Skin of body (tissue), 3 donors: ENCODE measurements at places on chromosomes 6 and 20. TPM values are rescaled to one million over a fixed set of nuclear protein-coding genes. Genes with fewer than 3 reads are reported as not detected.
A peak's percentile ranks its signal among the peaks of the same experiment; 100 is the strongest.

DNA sequence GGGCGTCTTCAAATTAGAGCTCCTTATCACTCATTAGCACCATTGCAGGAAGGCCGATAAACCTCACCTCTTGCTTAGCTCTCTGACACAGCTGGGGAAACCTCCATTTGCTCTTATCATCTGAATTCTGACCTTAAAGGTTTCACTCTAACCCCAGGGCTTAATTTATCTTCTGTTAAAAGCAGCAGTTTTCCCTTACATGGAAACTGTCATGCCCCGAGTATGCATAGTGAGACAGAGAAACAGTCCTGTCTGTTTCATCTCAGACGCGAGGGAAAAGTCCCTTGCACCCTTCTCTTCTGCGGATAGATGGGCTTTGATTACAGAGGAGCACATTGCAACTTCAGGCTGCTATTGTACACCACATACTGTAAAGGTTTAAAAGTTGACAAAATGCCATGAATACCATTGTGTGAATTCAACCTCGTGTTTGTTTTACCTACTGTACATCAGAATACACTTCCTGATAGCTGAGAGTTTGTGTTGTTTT lies 191.5 kb upstream of the BMP2 start:
- DNase-seq = no peak

GRCh38 chr6:127963495-127963894 lies 62.6 kb upstream of the THEMIS start:
- no peak for DNase-seq

The PTK7 gene
- total RNA-seq = 121 TPM

GRCh38 chr6:122222761-122223160 lies 176.7 kb upstream of the HSF2 start:
- DNase-seq = no peak

The TRIM31 gene
- not detected for total RNA-seq

GRCh38 chr20:57255183-57255582 lies 11.3 kb downstream of the BMP7 start:
- DNase-seq = no peak

The TINAG gene
- total RNA-seq = 0.20 TPM

- peak; percentile 64 for DNase-seq
Measured at GRCh38 chr20:50911030-50911429, 20.2 kb downstream of the ADNP start.

The PSORS1C1 gene
- total RNA-seq = 5.9 TPM

The TULP1 gene
- 0.39 TPM for total RNA-seq

The NKX2-4 gene
- not detected for total RNA-seq

The RAET1G gene
- 0.79 TPM for total RNA-seq

GRCh38 chr20:24242763-24243162 lies 226.7 kb upstream of the SYNDIG1 start:
- DNase-seq = no peak

GRCh38 chr20:31594558-31595379 lies 10.3 kb upstream of the ID1 start:
- DNase-seq = no peak

GRCh38 chr6:24089736-24090135 lies 36.3 kb upstream of the NRSN1 start:
- no peak for DNase-seq

The ENPP3 gene
- total RNA-seq = 2.0 TPM

The TMC2 gene
- 0.10 TPM for total RNA-seq

DNA sequence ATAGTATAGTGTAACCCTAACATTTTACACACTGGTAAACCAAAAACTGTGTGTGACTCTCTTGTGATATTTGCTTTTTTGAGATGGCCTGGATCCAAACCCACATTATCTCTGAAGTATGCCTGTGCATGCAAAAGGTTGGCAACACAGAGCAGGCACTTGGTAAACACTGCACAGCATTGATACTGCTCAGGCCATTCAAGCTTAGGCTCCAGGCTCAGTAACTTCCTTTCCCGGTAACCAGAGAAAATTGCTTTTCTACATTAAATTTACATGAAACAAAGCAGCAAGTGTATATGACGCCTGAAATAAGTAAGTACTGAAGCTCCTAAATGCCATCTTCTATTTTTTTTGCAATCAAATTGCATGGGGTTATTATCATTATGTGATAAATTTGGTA lies 205.7 kb downstream of the EPM2A start:
- no peak for DNase-seq

GRCh38 chr6:68728159-68728979 lies 93.3 kb downstream of the ADGRB3 start:
- DNase-seq = peak; percentile 13

The CALHM6 gene
- 3.4 TPM for total RNA-seq

DNA sequence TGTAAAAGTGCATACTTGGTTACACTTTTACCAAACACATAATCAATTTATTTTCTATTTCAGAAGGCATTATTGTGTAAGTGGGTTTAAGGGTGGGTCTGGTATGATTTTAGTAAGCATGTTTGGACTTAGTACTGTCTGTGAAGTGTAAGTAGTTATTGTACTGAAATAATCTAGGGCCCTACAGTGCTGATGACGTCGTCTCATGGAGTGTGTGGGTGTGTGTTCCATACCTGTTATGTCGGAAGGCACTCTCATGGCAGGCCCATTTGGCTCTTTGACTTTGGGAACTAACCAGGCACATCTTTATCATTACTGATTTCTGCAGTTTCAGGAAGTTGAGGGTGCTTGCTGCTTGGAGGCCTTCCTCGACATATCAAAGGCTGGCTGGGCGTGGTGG lies 155.1 kb downstream of the SASH1 start:
- no peak for DNase-seq

GRCh38 chr6:166415306-166415705 lies 32.6 kb upstream of the MPC1 start:
- no peak for DNase-seq

- DNase-seq = no peak
Measured at GRCh38 chr6:163589387-163589786, 174.9 kb downstream of the QKI start.

The KIAA1755 gene
- 1.3 TPM for total RNA-seq

DNA sequence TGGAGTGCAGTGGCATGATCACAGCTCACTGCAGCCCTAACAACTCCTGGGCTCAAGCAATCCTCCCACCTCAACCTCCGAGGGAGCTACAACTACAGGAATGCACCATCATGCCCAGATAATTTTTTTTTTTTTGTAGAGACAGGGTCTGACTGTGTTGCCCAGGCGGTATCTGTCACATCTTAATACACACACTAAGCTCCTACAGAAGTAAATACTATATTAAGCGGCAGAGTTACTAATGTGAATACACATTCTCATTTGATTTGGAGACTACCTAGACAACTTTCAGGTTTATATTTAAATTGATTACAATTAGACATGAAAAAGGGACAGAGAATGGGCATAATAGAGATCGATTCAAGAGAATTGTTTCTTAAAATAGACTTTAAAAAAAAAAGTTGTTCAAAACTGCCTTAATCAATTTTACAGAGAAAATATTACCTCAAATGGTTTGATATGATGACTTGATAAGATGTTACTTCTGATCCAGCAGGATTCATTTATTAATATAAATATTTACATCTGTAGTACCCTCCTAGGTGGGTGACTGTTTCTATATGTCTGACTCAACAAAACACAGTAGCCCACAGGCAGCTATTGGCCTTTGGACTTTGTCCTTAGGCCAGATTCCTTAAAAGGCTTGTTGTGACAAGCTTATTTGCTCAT lies 7.1 kb upstream of the LOC128125822 start:
- DNase-seq = no peak

GRCh38 chr6:35275744-35276260 lies 16.3 kb downstream of the ZNF76 start:
- no peak for DNase-seq
